ENCODE measurements at places on chromosomes 7 and 10.

- DNase-seq, result no peak
These were observed 111.8 kb downstream of the ADK start for GRCh38 chr10:74262856-74263255.

DNA sequence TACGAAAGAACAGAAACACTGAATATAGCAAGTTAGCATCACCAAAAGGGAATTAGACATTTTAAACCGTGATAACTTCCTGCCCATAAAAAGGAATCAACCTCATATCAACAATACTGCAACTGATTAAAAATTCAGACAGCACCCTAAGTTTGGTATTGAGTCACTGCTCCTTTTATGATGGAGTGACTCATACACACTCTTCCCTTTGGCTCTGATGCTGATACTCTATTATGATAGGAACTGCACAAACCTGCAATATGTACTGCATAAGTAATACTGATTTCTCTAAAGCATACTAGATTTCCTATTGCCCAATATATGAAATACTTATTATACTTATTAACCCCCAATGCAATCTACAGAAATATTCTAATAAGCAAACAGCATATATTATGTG is 118.7 kb downstream of the PARD3 start:
- no peak for DNase-seq

GRCh38 chr10:21061982-21062381 is 164.9 kb upstream of the NEBL start:
- no peak for DNase-seq

- DNase-seq, result no peak
These were observed 57.8 kb downstream of the CYP51A1 start for GRCh38 chr7:92076509-92076908.

- DNase-seq, result no peak
These were observed 1519.6 kb downstream of the REEP3 start for GRCh38 chr10:65040796-65041195.

GRCh38 chr7:45035893-45036292 is 35.9 kb downstream of the CCM2 start:
- DNase-seq, result no peak

- DNase-seq, result no peak
These were observed 38.6 kb downstream of the BPGM start for GRCh38 chr7:134685250-134685649.

DNA sequence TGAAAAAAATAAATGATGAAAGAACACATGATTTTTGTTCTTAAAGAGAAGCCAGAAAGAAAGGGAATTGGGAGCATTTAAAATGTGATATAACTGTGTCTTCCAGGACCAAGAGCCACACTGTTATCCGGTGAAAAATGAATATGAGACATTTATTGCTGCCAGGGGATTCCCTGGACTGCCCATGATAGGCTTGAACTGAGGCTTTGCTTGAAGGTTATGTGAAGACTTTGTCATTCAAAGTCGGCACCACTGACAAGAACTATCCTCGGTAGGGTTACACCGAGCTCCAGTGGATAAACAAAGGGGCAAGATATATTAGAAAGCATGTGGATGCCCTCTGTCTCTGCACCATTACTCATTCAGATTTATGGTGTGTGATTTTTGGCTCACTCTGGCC is 125.4 kb upstream of the MINDY3 start:
- no peak for DNase-seq

DNA sequence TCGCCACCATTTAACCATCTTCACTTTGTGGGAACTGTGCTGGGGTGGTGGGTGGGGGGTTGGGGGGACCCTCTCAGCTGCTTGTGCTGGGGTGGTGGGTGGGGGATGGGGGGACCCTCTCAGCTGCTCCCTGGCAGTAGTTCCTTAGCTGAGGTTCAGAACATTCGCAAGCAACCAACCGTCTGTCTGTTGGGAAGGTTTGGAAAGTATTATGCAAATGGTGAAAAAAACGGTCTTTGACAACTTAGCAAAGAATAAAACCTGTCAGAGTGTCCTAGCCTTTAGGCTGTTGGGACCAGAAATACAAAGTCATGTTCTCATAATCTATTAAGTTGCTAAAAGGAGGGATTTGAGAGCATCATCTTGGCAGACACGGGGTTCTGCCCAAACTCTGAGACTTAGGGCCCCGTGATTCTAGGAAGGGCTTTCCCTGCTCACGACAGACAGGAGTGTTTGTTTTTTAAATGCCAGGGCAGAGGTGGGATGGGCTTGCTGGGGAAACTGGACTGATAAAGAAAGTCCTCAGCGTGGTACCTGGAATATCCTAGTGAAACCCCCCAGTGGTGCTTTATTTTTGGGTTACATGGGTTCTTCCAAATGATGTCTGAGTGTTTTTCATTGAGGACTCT is 14.1 kb upstream of the SRGN start:
- DNase-seq, result no peak

Data from stimulated activated CD8-positive, alpha-beta memory T cell treated with anti-CD3 and anti-CD28 coated beads, Interleukin-12 subunit alpha, Interleukin-12 subunit beta, amount 100 ng/mL, for 1 hour (primary cell).